Memory B cell (primary cell): ENCODE measurements at places on chromosomes 1 and 21.

DNA sequence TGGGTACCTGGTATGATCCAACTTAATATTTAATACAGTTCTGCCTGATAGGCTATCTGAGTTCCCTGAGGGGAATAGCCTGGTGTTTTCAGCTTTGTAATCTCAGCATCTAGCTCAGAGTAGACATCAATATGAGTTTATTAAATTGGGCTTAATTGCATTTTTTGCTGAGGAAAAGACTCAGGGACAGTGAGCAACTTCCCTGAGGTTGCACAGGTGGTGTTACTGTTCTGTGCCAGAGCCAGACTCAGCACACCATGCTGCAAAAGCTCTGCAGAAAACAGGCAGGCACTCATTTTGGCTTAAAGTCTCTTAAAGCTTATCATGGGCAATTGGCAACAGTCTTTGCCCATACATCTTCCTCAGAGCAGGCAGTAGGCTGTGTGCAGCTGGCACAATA is 90.5 kb upstream of the JUN start:
- no peak overlapping the region for H3K4me3 ChIP-seq
- DNase-seq = no peak
- H3K27ac ChIP-seq = no peak overlapping the region
- H3K36me3 ChIP-seq = no peaks in the 10 kb centered on the region
- peaks cover 9% of the 10 kb centered on the region for H3K4me1 ChIP-seq

DNA sequence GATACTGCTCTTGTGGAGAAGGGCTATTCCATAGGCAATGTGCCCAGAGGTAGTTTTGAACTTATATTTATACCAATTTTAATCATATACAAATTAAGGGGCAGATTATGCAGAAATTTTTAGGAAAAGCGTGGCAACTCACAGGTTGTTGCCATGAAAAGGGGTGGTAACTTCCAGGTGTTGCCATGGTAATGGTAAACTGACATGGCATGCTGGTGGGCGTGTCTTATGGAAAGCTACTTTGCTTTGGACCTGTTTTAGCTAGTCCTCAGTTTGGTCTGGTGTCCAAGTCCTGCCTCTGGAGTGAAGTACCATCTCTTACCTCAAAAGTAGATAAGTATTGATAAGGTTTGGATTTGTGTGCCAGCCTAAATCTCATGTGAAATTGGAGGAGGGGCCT is 7.9 kb upstream of the IL23R start:
- H3K4me1 ChIP-seq = peaks cover 2% of the 10 kb centered on the region
- no peak for DNase-seq
- H3K36me3 ChIP-seq = no peaks in the 10 kb centered on the region

GRCh38 chr1:51061231-51061918 is 40.7 kb upstream of the C1orf185 start:
- peaks cover 11% of the 10 kb centered on the region for H3K27me3 ChIP-seq
- H3K4me1 ChIP-seq = no peaks in the 10 kb centered on the region

DNA sequence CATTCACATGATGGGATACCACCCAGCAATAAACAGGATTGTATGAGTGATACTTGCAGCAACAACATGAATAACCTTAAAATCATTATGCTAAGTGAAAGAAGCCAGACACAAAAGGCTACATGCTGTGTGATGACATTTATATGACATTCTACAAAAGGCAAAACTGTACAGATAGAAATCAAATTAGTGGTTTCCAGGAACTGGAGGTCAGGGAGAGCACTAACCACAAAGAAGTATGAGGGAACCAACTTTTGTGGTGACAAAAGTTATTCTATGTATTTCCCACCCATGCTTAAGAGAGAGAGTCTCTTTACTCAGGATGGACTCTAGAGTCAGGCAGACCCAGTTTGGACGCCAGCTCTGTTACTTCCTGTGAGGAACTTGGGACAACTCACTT is 364.5 kb upstream of the DAB1 start:
- no peak for DNase-seq
- peaks cover 2% of the 10 kb centered on the region for H3K27me3 ChIP-seq
- no peaks in the 10 kb centered on the region for H3K4me1 ChIP-seq
- H3K4me3 ChIP-seq = no peak overlapping the region

- no peak overlapping the region for H3K27ac ChIP-seq
- no peaks in the 10 kb centered on the region for H3K4me1 ChIP-seq
- DNase-seq = no peak
- H3K4me3 ChIP-seq = no peak overlapping the region
These were observed 77.1 kb upstream of the TNR start for GRCh38 chr1:175820456-175821025.

DNA sequence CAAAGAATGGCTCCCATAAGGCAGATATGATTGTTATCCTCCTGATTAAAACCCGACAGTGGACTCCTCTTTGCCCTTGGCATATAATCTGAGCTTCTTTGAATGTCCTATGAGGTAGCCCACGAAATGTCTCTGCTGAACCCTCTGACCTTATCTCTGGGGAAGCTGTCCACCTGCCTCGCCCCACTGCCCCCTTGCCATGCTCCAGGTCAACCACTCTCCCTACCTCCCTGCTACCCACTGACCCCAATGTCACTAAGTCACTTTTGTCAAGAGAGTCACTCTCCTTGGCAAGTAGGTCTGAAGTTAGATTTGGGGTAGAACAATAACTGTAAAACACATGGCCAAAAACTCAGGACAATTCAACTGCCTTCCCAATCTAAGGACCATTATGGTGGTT is 54.5 kb downstream of the UTP25 start:
- peaks cover 19% of the 10 kb centered on the region for H3K27me3 ChIP-seq
- no peak overlapping the region for H3K27ac ChIP-seq
- DNase-seq = no peak

DNA sequence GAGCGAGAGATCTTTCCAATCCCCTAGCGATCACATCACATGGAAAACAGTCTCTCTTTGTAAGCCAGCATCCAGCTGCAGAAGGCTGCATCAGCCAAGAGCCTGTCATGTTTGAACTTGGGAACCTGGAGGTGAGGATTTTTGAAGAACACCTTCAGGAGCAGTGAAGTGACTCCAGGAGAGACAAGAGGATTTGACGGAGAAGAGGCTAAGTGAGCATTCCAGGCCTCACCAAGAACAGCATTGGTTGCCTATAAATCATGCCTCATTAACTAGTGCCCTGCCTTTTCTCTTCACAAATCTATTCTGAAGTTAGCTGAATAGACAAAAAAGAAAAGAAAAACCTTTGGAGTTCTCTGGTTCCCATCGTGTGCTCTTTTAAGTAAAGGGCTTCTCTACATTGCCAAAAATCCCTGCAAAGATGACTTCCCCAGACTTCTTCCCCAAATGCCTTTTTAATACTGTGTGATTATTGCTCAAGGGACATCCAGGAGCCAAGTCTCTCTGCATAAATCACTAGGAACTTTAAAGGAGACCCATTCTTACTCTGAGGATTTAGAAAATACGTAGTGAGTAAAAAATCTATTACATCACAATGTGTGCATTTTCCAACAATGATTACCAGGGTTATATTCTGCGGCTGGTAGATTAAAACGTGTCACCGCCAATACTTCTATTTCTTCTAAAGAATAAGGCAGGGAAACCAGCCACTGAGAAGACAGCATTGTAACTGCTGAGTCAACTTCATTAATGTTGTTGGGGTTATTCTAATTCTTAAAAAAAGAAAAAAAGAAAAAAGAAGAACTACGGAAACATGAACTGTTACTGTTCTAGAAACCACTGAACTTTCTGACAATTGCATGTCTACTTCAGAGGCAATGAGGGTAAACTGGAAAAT is 95.2 kb downstream of the KIF14 start:
- H3K36me3 ChIP-seq = no peaks in the 10 kb centered on the region
- H3K27me3 ChIP-seq = no peaks in the 10 kb centered on the region
- H3K27ac ChIP-seq = no peak overlapping the region
- DNase-seq = no peak

GRCh38 chr1:117607471-117607870 is 1.6 kb downstream of the TENT5C start:
- DNase-seq = peak; percentile 26
- H3K27me3 ChIP-seq = no peaks in the 10 kb centered on the region
- H3K4me3 ChIP-seq = peak overlapping the region; percentile 99

DNA sequence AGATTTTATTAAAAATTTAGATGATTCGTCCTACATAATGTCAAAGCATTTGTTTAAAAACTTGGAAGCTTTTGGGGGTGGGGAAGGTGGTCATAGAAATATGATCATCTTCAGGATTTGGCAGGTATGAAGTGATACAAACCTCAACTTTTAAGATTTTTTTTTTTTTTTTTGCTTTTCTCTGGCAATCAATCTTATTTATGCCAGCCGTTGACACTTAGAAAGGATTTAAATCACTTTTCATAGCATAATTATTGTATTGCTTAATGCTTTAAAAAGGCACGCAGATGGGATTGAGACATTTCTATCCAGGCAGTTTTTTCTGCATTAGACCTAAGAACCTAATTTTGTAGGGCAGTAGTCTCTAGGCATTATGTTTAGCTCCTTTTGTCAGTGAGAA is 19.7 kb downstream of the MRPS6 start:
- peak overlapping the region; percentile 35 for H3K27ac ChIP-seq
- H3K4me3 ChIP-seq = no peak overlapping the region
- H3K27me3 ChIP-seq = no peaks in the 10 kb centered on the region
- peaks cover 19% of the 10 kb centered on the region for H3K36me3 ChIP-seq
- DNase-seq = no peak
- H3K4me1 ChIP-seq = peaks cover 40% of the 10 kb centered on the region

DNA sequence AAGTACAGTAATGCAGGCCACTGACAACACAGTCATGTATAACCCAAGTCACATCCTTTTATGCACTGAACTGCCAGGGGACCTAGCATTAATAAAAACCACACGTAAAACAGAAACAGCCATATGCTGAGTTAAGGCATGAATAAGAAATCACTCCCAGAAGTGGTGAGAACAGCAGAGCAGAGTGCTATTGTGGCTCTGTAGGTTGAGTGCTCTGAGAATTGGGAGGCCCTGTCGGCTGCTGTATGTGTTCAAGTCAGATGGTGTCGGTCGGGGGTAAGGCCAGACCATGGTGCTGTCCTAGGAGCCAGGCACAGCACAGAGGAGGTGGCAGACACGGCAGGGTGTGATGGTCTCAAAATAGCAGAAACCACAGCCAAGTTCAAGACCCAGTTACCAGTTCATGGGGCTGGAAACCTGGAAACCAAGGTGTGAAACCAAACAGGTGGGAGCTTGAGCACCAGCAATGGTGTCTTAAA is 126.6 kb upstream of the COA6 start:
- H3K27me3 ChIP-seq = peaks cover 7% of the 10 kb centered on the region
- no peak for DNase-seq
- H3K4me3 ChIP-seq = peak overlapping the region; percentile 15
- peaks cover 22% of the 10 kb centered on the region for H3K4me1 ChIP-seq
- no peaks in the 10 kb centered on the region for H3K36me3 ChIP-seq

DNA sequence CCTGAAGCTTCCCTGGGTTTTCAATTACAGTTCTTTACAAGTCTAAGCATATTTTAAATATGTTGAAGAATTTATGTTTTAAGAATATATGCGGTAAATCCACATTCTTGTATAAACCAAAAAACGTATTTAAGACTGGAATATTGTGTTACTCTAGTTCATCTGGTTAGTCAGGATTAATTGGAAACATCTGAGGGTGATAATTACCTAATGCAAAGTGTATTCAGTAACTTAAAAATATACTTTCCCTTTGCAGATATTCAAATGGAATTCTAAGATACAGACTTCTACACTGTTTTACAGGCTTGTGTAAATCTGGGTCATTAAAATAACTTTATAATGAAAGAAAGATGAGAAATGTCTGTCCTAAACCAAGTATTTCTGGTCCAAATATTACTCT is 302.0 kb downstream of the VAV3 start:
- H3K27ac ChIP-seq = no peak overlapping the region
- H3K4me3 ChIP-seq = no peak overlapping the region
- H3K27me3 ChIP-seq = no peaks in the 10 kb centered on the region
- H3K4me1 ChIP-seq = no peaks in the 10 kb centered on the region
- H3K36me3 ChIP-seq = peaks cover 18% of the 10 kb centered on the region
- no peak for DNase-seq

- no peaks in the 10 kb centered on the region for H3K36me3 ChIP-seq
- peaks cover 8% of the 10 kb centered on the region for H3K27me3 ChIP-seq
- H3K4me3 ChIP-seq = no peak overlapping the region
These were observed 522.7 kb downstream of the PLPP3 start for GRCh38 chr1:56056438-56057287.
